SK-N-DZ (cell line): ENCODE measurements at places on chromosomes 3 and 15.

GRCh38 chr3:129047553-129047839 lies 13.1 kb upstream of the GP9 start:
- no peak for DNase-seq

DNA sequence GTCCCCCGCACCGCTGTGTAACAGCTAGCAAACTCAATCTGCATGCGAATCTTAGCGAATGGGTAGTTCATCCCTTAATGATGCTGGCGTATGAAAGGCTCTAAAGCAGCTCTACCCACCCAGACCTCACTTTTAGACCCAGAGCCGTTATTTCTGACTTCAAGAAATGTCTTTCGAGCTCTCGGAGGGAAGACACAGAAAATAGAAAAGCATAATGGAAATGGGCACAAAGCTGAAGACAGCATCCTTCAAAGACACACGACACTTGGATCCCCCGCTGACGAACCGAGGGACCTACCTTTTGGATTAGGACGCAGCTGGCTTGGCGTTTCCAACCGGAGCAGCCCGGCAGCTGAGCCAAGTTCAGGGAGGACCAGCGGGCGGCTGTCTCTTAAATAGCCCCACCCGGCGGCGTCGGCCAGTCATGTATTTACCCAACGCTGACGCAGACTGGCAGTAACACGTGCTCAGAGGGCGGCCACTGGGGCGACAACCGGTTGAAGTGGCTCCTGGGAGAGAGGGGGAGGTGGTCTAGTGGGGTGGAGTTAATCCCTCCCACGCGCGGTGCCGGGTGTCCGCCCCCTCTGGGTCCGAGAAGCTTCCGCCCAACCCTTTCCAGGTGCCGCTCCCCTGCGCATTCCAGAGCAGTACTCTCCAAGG lies 1.5 kb downstream of the CCK start:
- DNase-seq = no peak

DNA sequence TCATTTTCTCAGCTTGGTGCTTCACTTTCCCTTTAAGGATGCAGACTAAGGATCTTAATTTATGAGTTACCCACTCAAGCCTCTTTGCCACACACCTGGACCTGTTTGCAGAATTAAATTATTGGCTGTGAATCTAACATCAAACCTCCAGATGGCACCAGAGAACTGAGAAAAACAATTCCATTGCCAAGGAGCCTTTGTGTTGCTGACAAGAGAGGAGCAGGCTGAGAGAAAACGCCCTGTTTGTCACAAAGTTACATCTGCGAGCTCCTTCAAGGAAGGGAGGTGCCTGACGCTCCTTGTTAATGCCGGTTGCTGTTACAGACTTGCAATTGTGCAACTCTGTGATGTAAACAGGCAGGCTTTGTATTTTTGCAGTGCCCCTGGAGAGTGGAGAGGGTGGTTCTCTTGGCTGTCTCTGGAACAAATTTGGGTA lies 36.3 kb upstream of the TMC3 start:
- DNase-seq = peak; percentile 77

GRCh38 chr15:30896211-30896606 lies 7.5 kb upstream of the FAN1 start:
- no peak for DNase-seq

DNA sequence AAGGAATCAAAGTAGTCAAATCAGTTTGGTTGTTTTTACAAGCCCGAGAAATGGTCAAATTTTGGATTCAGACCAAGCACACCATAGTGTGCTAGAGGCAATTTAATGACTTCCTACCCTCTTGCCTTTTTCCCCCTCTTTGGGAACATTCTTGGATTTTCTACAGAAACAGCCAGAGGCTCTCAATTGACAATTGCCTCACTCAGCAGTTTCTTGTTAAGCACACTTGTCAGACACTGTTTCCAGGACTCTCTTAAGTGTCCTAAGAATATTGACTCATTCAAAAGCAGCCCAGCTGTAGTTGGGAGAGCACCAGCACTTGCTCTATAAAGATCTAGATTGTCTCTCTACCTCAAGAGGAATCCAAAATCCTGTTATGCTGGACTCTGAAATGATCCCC lies 1.5 kb upstream of the SLC35G2 start:
- no peak for DNase-seq

GRCh38 chr3:53264718-53265117 lies 8.9 kb upstream of the TKT start:
- DNase-seq = no peak

DNA sequence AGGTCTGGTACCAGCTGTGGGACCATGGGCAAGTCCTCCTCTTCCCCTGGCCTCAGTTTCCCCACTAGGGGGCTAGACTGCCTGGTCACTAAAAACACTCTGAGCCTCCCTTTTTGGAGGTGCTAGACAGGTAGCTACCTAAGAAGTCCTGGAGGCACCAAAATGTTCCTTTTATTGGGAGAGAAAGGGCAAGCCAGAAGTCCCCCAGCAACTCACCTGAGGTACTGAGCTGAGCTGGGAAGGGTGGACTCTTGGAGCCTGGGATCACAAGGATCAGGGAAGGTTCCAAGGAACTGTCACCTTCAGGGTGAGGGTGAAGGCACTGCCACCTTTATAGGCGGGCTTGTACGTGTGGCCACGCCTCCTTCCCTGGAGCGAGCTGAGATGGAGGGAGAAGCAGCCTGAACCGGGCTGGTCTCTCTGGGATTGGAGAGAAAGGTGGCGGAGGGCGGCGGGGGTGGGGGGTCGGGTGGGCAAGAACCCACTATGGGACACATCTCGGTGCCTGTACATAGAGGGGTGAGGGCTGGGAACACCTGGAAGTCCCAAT lies at the start of gene CYP1A1:
TSS of gene CYP1A1 (minus strand) at position 304 of the 550 bp plus-strand sequence. CDS start 2,431 bp downstream, outside the sequence.
- no peak for DNase-seq

GRCh38 chr3:71125738-71126137 lies 457.8 kb downstream of the FOXP1 start:
- no peak for DNase-seq

DNA sequence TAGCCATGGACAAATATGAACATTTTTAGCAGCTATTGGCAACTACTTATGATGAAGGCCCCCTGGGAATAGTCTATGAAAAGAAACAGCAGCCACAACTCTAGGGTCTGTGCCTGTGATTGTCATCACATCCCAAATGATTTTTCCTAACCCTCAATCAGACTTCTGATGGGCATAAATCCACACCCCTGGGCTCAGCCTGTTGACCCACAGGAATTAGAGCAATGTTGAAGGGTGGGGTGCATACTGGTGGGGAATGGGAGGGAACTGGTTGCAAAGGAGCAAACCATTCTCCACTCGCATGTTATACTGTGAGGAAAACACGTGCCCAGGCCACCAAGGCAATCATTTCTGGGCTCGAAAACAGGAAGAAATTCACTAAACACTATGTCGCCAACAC lies 106.5 kb upstream of the CTNNB1 start:
- DNase-seq = no peak

DNA sequence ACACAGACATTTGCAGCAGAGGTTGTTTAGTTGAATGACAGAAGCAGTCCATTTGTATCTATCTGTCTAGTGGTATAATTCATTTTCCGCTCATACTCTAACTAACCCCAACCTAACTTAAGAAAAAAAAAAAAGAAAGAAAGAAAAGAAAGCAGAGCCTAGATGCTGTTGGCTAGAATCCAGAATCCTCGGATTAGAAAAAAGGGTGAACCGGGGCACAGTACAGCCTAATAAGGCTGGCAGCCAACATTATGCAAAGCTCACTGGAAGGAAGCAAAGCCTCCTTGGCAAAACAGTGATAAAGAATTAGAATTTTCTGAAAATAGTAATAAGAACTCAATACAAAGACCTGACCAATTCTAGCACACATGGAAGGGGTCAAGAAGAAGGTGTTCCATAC lies 640.8 kb downstream of the TUSC7 start:
- no peak for DNase-seq
